Ecto neural progenitor cell (in vitro differentiated cells): ENCODE measurements at places on chromosomes 6 and 20.

- no peak for DNase-seq
Measured at GRCh38 chr6:30684386-30685156, 1.9 kb downstream of the PPP1R18 start.

DNA sequence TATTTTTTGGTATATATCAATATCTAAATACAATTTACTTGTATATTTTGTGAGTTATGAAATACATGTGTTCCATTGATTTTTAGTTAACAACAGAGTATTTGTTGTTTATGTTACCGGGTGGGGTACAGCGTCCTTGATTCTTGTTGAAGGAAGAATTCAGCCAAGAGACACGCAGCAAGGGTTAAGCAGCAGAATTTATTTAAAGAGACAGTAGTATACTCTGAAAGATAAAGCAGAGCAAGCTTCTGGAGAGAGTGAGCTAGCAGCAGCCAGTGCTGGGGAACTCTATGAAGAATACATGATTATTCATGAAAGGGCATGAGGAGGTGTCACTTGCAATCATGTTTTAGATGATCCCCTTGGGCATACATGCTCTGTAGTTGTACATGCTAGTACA lies 76.1 kb downstream of the FAM135A start:
- DNase-seq: no peak

- DNase-seq: peak; percentile 72
Measured at GRCh38 chr20:31605902-31606803, 1.1 kb downstream of the ID1 start.

- DNase-seq: peak; percentile 8
Measured at GRCh38 chr20:58645412-58645968, 5.6 kb upstream of the STX16 start.

- DNase-seq: no peak
Measured at GRCh38 chr6:113843500-113844073, 13.6 kb upstream of the MARCKS start.

GRCh38 chr6:126107475-126108166 lies 121.3 kb downstream of the TRMT11 start:
- DNase-seq: peak; percentile 48

DNA sequence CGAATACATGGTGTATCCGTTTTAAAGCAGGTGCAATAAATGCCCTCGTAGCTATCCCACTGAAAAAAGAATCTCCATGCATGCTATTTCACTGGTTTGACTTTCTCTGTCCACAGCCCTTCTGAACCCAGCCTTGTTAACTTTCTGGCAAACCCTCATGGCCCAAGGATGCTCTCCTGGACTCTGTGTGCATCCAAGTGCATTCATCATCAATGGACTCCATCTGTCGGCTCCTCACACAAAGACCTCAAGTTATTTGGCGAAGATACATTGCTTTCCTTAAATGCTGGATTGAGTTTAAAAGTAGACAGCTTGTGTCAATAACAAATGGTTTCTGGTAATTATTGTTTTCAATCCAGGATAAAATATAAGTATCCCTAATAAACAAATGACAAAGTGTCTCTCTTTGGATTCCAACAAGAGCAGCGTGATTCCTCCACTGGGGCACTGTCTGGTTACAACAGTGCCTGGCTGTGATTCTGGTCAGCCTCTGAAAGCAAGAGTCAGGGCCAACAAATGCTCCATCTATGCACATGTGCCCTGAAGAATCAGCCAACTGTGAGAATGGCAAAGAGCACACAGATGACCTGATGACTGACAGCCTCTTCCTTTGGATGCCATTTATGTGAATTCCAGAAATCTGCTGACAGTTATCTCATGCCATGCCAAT lies 55.7 kb downstream of the FYN start:
- no peak for DNase-seq

DNA sequence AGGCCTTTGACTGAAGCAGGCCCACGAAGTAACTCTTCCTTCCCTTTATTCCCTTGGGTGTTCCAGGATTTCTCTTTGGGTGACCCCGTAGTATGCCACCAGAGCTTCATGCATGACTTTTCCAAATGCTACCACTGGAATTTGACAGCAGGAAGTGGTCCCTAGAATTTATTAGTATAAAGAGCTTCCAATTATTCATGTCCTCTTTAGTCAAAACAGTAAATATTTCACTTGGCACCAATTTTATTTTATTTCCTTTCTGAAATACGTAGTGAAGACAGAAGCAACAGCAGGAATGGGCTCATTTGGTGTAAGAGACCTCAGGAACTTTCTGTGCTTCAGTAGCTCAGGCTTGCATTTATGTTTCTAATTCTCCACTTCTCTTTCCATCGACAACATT lies 151.3 kb downstream of the LCA5 start:
- no peak for DNase-seq

- peak; percentile 50 for DNase-seq
Measured at GRCh38 chr6:63352544-63353285, 32.9 kb upstream of the LGSN start.

GRCh38 chr6:2877057-2877882 lies 25.8 kb downstream of the SERPINB9 start:
- DNase-seq: no peak

DNA sequence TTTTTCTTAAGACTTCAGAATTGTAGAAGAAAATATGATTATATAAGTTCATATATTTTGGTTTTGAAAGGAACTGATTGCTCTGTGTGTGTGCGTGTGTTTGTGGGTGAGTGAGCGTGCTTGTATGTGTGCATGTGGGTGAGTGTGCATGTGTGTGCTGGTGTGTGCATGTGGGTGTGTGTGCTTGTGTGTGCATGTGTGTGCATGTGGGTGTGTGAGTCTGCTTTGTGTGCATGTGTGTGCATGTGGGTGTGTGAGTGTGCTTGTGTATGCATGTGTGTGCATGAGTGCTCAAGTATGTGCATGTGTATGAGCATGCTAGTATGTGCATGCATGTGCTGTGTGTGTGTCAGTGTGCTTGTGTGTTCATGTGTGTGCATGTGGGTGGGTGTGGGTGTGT lies 238.5 kb downstream of the CDC5L start:
- DNase-seq: no peak

DNA sequence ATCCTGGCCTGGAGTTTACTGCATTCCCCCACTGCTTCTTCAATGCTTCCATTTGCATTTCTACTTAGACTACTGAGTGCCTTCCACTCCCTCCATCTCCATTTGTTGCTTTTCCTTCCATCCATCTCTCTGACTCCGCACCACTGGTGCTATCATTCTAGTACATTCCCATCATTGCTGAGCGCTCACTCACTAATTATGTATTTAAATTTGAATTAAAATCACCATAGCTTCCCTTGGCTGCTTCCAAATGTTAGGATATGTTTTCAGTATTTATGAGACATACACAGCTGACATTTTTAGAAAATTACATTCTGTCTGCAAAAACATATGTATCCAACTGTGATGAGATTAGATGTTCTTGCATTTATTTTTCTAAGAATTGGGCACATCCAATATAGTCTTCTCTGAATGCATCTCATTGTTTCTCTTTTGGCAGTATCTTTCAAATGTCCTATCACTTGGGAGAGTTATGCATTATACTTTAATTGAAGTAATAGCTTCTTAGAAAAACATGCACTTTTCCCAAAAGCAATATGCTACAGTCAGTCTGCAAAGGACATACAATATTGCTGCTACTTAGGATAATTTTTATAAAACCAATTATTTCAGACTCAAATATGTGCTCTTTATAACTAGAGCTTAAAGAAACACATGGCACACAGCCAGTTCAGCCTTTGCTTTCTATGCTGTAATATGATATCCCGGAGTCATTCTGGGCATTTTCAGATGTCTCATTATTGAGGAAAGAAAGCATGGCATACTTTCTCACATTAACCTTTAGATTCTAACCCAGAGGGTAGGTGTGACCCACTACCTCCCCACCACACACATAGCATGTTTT lies 12.1 kb upstream of the COL21A1 start:
- DNase-seq: no peak

DNA sequence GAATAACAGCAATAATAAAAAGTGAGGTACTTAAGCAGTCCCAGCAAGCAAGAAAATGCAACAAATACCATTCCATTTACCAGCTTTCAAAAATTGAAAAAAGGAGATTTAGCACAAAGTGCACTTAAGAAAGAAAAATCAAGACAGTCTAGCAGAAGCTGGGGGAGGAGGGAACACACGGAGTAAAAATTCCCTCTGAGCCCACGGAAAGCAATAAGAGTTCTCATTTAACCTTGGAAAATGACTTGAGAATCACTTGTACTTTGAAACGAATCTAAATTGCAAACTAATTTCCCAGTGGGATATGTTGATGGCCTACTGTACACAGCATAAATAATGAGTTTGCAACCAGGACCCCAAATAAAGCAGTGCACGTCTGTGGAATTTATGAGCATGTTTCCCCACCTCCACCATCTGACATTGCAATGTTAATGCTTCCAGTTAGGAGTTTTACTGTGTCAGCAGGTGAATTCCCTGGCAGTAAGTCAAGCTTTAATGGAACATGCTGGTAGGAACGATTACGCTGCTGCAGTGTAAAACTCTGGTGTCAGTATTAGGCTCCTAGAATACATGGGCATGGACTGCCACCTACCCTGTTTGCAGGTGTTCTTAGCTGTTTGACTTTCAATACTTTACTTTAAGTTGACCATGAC lies 386.8 kb downstream of the HDGFL1 start:
- no peak for DNase-seq

GRCh38 chr6:135506270-135506997 lies 8.9 kb upstream of the AHI1 start:
- DNase-seq: no peak

GRCh38 chr6:64580346-64580745 lies 944.7 kb downstream of the PHF3 start:
- DNase-seq: no peak

GRCh38 chr20:1083431-1084080 lies 34.8 kb upstream of the PSMF1 start:
- no peak for DNase-seq

DNA sequence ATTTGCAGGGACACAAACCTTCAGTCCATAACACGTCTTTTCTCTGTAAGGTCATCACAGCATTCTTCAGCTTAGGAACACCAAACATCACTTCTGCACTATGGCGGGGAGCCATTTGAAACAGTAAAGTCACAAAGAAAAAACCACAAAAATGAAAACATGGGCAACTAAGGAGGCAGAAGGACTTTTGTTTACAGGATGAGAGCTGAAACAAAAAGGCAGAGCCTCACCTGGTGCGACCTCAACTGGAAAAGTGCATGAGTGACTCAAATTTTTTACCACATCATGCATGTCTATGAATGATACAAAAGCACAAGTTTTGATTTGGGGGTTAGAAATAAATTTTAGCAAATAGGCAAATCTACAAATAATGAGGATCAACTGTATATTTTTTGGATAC lies 68.2 kb upstream of the TNFAIP3 start:
- DNase-seq: no peak

- DNase-seq: no peak
Measured at GRCh38 chr6:34243131-34243771, 5.6 kb downstream of the SMIM29 start.

DNA sequence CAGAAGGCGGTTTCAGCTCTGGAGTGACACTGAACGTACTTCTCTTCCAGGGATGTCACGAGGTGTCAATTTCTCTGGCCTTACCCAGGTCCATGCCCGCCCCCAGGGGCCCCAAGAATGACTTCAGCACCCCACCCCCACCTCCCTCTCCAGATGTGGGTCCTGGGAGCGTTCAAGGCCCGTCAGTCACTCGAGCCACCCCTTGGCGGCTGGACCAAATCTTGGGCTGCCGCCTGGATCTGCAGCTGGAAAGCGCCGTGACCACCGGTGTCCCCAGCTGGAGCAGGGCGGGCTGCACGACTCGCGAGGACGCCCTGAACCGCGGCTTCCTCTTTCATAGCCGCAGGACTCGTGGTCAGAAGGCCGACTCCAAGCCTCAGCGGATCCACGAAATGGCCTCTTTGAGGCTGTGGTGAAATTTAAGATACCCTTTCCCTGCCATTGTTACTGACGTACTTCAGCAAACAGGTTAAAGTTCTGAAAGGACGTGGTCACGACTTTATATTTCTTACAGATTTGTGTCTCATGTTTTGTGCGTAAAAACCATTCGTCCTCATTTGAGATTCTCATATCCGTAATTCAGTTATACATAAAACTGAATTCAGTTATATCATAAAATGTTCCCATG lies 29.3 kb downstream of the TRIM38 start:
- DNase-seq: peak; percentile 75

- DNase-seq: no peak
Measured at GRCh38 chr6:110053395-110054240, 75.5 kb downstream of the GPR6 start.

DNA sequence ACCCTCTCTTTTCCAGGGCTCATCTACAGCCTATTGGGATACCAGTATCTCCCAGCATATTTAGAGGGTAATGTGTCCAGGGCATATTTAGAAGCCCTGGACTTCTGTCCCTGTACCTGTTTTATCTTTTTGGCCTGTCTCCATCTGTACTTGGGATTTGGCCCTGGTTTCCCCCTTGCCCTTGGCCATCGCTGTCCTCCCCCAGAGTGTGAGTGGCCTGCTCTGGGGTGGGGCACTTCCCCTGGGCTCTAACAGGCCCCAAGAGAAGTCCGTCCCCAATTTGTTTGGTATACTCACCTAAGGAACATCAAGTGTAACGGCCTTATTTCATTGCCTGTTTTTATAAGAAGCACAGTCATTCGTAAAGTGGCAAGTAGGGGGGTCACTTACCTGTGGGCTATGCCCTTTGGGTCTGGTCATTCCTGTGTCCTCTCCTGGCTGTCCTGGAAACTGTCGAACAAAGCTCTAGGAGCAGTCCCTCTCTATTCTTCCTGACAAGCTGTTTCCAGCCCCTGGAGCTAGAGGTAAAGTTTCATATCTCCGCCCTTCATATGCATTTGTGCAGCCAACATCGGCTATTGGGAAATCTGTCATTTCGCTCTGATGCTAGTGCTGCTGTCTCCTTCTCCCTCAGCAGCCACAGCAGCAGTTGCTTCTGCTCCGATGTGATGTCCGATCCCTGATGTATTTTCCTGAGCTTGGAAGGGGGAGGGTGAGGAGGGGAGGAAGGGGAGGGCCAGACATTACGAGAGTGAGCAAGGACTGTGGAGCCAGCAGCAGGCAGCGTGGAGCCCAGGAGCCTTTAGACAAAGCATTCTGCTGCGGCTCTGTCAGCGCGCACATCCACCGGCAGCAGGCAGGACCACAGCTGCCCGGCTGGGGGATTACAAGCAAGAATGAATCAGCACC lies 83.4 kb downstream of the TCP11 start:
- peak; percentile 70 for DNase-seq

DNA sequence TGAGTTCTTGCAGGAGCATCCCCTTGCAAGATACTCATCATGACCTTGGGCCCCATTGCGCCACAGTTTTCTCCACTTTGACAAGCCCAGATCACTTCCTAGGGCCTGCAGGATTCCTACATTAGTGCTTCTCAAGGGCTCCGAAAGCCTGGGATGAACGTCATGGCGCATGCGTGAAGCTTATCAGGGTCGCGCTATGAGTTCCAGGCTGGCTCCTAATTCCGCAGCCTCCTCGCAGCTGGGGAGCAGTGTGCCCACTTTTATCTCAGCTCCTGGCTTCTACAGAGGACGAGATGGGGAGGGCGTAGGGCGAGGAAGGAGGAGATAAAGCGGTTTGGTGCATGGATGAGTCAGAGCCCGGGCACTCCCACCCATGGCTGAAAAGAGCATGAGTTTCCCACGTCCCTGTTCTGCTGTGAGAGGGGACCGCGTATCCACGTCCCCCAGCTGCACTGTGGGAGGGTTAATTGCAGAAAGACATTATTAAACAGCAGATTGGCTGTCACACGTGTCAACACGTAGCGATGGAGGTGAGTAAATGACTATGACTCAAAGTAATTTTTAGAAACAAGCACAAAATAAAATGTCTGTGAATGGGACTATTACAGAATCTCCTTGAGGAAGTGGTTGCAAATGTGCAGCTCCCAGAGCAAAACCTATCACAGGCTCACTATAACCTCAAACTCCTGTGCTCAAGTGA lies 72.9 kb upstream of the DSP start:
- DNase-seq: no peak

- DNase-seq: no peak
Measured at GRCh38 chr6:46175446-46175845, 4.7 kb upstream of the ENPP5 start.
